Activated CD4-positive, alpha-beta T cell treated with anti-CD3 and anti-CD28 coated beads, Interleukin-10, Interleukin-2, amounts not matched to agents 100 ng/mL and 50 ng/mL, durations not matched to agents 16 hours and 8 hours (primary cell): ENCODE measurements at places on chromosomes 16 and 17.
A peak's percentile ranks its signal among the peaks of the same experiment; 100 is the strongest.

- DNase-seq: no peak
Observed at GRCh38 chr17:11212792-11213191, 28.2 kb upstream of the SHISA6 start.

DNA sequence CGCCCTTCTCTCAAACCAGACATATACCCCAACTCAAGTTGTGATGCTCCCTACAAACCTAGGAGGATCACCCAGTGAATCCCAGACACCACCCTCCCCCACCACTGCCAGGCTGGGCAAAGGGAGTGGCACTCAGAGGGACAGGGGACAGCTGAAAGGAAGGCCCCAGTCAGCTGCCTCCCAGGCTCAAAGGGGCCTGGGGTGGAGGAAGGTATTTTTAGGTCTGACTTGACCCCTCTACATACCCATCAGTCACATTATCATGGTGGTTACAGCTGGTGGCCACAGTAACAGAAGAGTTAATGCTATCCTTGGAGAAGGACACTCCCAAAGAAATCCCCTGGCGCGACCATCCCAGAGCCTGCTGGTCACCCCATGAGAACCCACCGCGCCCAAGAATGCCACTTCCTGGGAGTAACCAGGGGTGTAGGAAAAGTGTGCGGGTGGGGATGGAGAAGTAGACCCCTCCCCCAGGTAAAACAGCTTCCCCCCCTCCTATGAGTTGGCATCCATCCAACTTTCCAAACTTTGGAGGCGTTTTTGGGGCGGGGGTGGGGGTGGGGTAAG lies 1.1 kb downstream of the CACNB1 start:
- no peak for DNase-seq

DNA sequence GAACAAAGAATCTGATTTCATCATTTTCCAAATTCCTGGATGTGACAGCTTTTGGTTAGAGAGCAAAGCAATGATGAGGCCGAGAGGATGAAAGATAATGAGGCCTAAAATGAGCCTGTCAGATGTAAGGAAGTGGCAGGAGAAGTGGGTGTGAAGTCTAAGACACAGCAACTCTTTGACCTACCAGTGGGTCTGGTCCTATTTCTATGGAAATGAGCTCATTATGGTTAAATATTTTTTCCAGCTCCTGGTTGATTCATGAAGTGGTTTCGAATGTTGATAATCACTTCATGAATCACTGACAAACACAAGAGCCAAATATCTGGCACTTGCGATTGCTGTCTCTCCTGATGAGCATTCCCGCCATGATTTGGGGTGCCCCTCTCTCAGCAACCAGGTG lies 273.3 kb upstream of the CDH5 start:
- no peak for DNase-seq

DNA sequence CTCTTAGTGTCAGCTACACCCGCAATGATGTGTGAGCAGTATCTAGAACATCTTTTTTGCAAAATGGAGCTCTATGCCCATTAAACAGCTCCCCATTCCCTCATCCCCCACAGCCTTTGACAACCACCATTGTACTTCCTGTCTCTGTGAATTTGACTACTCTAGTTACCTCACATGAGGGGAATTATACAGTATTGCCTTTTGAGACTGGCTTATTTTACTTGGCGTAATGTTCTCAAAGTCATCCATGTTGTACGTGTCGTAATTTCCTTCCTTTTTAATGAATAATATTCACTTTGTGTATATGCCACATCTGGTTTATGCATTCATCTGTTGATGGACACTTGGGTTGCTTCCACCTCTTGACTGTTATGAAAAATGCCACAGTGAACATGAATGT lies 23.2 kb upstream of the CCL22 start:
- DNase-seq: no peak

DNA sequence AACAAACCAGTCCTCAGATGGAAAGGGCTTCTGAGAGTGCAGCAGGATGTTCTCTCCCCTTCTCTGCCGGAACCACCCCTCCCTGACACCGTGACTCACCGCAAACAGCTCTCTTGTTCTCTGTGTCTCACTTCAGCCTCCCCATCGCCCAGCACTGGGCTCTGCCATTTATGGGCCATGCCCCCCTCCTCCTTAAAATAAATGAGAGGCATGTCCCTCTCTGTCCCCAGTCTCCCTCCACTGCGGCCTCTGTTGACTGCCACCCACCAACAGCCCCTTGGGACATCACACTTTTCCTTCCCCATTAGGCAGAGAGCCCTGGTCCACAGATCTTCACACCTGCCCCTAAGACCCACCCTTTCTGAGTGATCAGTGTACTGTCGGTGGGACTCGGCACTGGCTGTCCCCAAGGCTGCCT lies 6.3 kb downstream of the CCDC102A start:
- peak; percentile 86 for DNase-seq

- DNase-seq: no peak
Observed at GRCh38 chr17:67400193-67400592, 23.1 kb downstream of the PITPNC1 start.

GRCh38 chr17:9432934-9433421 lies 142.6 kb downstream of the STX8 start:
- DNase-seq: peak; percentile 49

DNA sequence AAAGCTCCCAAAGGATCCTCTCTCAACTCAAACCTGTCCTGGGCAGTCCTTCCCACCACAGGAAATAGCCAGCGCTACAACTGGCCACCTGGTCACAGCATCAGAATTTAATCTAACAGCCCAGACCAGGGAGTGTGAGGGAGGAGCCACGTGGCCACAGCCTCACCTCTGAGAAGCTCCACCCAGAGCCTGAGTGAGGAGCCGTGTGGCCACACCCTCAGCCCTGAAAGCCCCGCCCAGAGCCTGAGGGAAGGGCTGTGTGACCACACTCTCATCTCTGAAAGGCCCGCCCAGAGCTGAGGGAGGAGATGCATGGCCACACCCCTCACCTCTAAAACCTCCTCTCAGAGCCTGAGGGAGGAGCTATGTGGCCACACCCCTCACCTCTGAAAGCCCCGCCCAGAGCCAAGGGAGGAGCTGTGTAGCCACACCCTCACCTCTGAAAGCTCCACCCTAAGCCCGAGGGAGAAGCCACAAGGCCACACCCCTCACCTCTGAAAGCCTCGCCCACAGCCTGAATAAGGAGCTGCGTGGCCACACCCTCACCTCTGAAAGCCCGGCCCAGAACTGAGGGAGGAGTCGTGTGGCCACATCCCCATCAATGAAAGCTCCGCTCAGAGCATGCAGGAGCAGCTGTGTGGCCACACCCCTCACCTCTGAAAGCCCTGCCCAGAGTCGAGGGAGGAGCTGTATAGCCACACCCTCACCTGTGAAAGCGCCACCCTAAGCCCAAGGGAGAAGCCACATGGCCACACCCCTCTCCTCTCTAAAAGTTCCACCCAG lies 28.6 kb downstream of the SLC38A8 start:
- peak; percentile 82 for DNase-seq

GRCh38 chr17:13474073-13474800 lies 127.5 kb downstream of the HS3ST3A1 start:
- no peak for DNase-seq

- peak; percentile 46 for DNase-seq
Observed at GRCh38 chr17:68198931-68199836, 48.7 kb upstream of the AMZ2 start.

GRCh38 chr17:63445571-63445953 lies 544 bp downstream of the CYB561 start:
- DNase-seq: peak; percentile 29

DNA sequence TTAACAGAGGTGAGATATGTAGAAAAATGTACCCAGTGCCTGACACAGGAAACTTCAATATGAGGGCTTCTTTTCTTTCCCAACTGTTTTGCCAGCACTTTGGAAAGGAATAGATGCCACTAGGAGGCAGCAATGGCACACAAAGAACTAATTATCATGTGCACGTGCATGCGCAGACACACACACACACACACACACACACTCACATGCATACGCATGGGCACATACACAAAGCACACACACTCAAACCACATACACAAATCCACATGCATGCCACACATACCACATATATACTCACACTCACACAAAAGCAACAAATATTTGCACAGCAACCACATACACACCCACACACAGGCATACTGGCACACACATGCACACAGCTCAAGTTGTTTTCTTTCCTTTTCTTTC lies 8.8 kb upstream of the CEP112 start:
- peak; percentile 73 for DNase-seq

DNA sequence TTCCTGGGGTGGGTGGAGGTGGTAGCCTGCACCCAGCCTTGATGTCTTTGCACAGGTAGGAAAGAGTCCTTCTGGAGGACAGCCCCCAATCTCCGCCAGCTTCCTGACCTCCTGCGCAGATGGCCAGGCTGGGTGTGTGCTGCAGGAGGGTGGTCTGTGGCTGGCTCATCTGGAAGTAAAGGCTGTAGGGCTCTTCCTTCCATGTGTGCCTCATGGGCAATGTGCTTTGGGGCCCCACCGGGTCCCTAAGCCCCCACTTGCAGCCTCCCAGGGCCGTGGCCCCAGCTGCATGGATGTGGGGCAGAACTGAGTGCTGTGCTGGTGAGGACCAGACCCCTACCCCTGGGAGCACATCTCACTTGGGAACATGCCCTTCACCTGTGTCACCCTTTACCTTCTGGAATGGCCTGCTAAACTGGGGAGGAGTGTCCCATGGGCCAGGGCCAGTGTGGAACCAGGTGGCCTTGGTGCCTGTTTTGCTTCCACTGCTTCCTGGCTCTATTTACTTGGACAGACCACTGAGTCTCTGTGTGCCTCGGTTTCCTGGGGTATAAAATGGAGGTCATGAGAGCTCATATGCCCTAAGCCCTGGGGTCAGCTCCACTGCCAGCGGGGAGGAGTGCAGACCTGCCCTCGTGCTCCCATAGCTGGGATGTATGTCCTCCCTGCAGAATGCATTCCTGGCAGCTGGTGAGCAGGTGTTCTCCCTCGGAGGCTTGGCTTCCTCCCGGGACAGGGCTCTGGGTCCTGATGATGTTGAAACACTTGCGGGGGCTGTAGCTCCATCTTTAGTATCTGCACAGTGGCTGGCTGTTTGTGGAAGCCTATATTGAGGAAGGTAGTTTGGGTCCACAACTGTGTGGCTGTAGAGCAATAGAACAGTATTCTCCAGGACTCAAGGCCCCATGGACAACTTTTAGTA lies 18.0 kb downstream of the MPRIP start:
- DNase-seq: no peak

DNA sequence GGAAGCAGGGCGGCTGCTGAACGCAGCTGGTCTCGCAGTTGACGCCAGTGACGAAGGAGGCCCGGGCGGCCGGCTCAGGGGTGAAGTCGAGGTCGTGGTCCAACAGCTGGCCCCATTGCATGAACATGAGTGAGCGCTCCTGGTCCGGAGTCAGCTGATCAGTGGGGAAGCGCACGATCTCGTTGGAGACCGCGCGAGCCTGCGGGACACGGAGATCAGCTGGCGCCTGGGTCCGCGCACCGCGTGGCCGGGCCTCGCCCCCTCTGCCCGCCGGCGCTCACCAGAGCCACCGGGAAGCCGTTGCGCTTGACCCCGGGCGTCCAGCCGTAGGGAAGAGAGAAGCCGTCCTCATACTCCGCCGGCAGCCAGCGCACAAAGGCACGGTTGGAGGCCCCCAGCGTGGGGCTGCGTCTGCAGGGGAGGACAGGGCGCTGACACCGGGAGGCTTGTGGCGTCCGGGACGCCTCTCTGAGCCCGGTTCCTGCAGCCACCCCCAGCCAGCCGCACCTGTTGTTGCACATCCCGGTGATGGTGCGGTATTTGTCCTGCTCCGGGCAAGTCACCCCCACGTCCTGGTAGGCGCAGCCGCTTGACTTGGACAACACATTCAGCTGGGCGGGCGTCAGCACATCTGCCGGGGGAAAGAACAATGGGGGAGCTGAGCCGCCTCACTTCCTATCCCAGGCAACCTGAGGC lies 1.6 kb downstream of the MPO start:
- no peak for DNase-seq

- no peak for DNase-seq
Observed at GRCh38 chr17:5485270-5486205, at the start of gene DERL2. Gene DERL2 (minus strand): TSS chr17:5486178. CDS start chr17:5486161, 17 bp downstream.

DNA sequence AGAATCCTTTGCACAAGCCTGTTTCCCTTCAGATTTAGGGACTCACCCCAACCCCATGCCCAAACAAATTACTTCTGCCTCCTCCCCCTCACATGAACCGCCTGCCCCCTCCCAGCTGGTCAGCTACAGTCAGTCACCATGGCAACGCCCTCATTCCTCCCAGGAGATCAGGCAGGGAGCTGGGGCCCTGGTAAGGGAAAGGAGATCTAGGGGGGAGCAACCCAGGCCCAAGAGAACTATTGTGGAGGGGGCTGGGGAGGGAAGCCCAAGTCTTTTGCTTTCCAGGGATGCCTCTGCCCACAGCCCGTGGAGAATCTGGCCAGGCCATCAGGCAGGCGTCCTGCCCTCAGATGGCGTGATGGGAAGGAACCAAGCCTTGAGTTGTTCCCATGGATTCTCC lies 2.8 kb downstream of the FAM171A2 start:
- DNase-seq: no peak

GRCh38 chr16:85829751-85830445 lies 30.4 kb downstream of the COX4I1 start:
- DNase-seq: no peak

GRCh38 chr16:79083508-79084299 lies 516.8 kb downstream of the MAF start:
- no peak for DNase-seq

GRCh38 chr17:74271901-74272561 lies 2.0 kb upstream of the DNAI2 start:
- DNase-seq: no peak

GRCh38 chr16:24349320-24349719 lies 93.2 kb downstream of the CACNG3 start:
- DNase-seq: no peak

DNA sequence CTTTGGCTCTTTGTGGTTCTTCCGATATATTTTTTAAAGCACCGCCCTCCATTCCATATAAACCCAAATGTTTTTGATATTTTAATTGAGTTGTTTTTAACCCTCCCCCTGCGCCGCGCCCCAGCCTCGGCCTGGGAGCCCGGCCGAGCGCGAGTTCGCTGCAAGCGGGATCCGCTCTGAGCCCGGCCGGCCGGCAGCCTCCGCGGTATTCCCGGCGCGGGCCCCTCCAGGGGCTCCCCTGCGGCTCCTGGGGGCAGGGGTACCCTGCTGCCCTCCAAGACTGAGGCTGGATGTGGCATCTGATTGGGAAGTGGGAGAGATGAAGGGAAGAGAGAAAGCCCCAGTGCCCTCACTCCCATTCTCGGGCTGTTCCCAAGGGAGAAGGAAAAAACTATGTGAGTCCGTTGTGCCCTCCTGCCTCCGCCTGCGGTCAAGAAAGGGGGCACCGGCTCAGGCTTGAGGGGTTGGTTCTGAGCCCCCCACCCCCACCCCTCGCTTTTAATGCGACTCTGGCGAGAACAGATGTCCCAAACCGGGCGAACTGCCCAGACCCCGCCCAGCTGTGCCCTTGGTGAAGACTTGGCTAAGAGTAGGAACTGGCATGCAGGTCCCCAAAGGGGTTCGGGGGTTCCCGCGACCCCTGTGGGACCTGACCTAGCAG lies 8.6 kb downstream of the NEUROD2 start:
- no peak for DNase-seq

- no peak for DNase-seq
Observed at GRCh38 chr17:78475211-78475610, 96.8 kb downstream of the PGS1 start.

GRCh38 chr17:74862108-74862901 lies 2.6 kb upstream of the GRIN2C start:
- DNase-seq: peak; percentile 63

GRCh38 chr17:50348522-50349242 lies 2.8 kb downstream of the XYLT2 start:
- no peak for DNase-seq

- DNase-seq: no peak
Observed at GRCh38 chr17:42814633-42815399, 9.3 kb downstream of the BECN1 start.
